ENCODE measurements at places on chromosomes 1 and 21.

GRCh38 chr21:42255825-42256224 is 36.9 kb downstream of the ABCG1 start:
- DNase-seq = no peak

GRCh38 chr21:43206231-43207042 is 37.6 kb downstream of the CRYAA start:
- no peak for DNase-seq

GRCh38 chr1:244011271-244011670 is 39.8 kb upstream of the ZBTB18 start:
- peak; percentile 33 for DNase-seq

GRCh38 chr1:202658769-202659168 is 51.5 kb downstream of the SYT2 start:
- peak; percentile 63 for DNase-seq

GRCh38 chr21:15445327-15445726 is 284.5 kb upstream of the USP25 start:
- DNase-seq = no peak

GRCh38 chr1:47824716-47825115 is 172.5 kb downstream of the TRABD2B start:
- no peak for DNase-seq

DNA sequence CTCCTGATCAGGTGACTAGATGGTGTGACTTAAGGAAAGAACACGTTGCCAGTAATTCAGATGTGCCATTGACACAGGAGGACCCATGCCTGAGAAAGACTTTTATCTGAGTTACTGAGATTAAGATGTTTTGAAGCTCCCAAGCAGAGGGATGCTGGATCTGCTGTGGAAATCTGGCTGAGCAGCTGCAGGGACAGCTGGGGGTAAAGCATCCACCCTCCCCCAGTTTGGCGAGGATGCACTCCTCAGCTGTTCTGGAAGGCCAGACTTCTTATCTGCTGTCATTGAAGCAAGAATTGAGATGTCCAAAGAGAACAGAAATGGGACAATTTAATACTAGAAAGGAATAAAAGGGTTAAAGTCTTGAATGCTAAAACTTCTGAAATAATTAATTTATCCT is 25.7 kb downstream of the TTC3 start:
- DNase-seq = no peak

- no peak for DNase-seq
Observed at GRCh38 chr1:213060836-213061235, 9.8 kb downstream of the RPS6KC1 start.

GRCh38 chr1:38651669-38652068 is 207.9 kb downstream of the RRAGC start:
- DNase-seq = no peak

DNA sequence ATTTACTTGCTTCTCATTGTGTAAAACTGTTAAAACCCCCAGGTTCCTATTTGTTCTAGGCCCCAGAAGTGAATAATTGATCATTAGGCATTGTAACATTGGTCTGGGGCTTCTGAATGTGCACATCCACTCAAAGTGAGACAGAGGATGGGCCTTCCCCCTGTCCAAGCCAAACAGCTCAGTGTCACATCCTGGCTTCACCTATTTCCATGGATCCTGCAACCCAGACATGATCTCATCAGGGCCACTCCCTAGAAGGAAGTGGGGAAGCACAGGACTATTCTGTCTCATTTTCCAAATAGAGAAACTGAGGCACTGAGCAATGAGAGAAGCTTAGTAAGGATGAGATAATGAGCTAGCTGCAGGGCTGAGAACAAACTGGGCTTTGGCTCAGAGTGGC is 47.4 kb upstream of the TSPAN2 start:
- no peak for DNase-seq

- DNase-seq = no peak
Observed at GRCh38 chr1:151989211-151989862, 4.3 kb downstream of the S100A10 start.

DNA sequence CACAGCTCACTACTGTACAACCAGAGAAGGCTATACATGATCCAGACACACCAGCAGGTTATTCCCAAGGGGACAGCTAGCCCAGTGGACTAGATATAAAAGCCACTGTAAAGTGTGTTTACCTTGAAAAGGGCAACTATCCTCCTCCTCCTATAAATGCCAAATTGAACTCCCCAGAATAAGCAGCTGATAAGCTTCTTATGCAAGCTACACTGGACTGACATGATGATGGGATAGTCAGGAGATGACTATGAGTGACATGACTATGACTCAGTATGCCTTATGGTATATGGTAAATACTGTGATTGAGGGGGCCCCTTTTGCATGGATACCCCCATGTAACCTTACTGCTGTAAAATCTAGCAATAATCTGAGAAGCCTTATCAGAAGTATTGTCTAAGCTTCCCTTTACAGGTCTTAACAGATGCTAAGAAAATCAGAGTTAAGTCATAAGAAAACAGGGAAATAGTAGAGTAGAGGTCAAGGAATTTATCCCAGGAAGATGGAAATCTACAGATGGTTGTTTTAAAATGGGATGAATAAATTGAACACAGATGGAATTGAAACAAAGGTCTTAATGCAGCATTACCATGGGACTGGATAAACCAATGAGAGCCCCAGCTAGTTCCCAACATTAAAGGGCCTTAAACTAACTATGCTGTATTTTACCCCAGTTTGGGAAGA is 55.8 kb downstream of the TRIM33 start:
- DNase-seq = no peak

GRCh38 chr1:29488086-29488793 is 251.9 kb downstream of the PTPRU start:
- DNase-seq = no peak

- no peak for DNase-seq
Observed at GRCh38 chr21:41536076-41536826, 28.3 kb upstream of the TMPRSS2 start.

- peak; percentile 16 for DNase-seq
Observed at GRCh38 chr1:214438075-214438474, 113.3 kb downstream of the PTPN14 start.
